Activated CD4-positive, CD25-positive, alpha-beta regulatory T cell (primary cell): ENCODE measurements at places on chromosomes 7 and 10.

DNA sequence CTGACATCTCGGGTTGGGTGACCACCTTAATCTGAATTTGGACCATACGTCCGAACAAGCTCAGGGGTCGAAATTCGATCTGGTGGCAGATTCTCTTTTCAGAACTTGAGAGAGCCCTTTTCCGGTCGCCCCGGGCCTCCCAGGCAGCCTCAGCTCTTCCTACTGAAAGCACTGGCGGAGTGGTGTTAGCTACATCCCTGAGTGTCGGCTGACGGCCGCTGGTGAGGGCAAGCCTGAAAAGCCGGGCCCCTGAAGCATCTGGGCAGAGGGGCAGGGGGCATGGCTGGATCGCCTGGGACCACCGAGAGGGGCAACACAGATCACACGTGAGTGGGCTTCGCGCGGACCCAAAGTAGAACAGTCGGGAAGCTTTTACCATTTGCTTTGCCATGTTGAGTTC is 116.1 kb downstream of the SMURF1 start:
- no peak for DNase-seq

GRCh38 chr10:103564776-103565520 is 71.4 kb downstream of the NEURL1 start:
- no peak for DNase-seq

DNA sequence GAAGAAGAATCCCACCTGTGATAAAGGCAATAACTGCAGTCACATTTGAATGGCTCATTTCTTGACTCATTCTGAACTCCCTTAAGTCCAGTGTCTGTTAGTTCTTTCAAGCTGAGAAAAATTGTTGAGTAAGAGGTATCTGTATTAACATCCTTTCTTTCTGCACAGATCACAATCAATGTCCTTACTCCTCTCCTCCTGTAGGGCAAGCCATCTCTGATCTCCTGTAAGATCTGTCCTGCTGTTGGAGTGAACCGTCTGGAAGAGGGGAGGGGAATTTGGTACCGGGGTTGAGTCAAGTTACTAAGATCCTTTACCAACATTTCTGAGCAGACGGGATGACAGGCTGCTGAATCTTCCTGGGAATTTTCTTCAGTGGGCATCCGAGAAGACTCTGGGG is 19.6 kb upstream of the RGS10 start:
- DNase-seq = no peak

GRCh38 chr7:46480619-46481018 is 559.5 kb upstream of the IGFBP3 start:
- DNase-seq = no peak

- peak; percentile 50 for DNase-seq
Measured at GRCh38 chr10:71696628-71697326, 22.8 kb downstream of the C10orf105 start.
